HepG2 (cell line): ENCODE measurements at places on chromosomes 3 and 15.

DNA sequence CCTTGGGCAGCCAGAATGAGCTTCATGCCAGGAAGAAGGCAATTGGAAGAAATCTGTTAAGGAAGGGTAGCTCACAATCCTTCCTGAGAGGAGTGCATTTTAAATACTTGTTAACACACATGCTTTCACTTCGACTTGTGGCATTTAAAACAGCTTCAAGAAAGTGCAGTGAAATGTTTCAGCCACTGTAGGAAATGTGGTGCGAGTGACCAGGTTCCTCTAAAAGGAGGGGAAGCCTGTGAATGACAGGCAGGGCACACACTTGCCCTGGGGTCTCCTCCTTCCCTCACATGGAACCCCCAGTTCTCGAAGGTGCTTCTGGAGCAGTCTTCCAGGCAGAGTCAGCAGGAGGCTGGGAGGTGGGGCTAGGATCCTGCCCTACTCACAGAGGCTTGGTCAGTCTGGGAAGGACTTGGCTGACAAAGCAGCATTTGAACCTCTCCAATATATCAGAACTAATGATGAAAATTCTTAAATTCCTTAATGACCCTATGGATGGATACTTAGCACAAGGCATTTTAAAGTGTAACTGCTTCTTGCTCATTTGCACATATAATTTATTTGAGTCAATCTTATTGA, 358.6 kb downstream of the CHST2 start:
- no peak for DNase-seq

DNA sequence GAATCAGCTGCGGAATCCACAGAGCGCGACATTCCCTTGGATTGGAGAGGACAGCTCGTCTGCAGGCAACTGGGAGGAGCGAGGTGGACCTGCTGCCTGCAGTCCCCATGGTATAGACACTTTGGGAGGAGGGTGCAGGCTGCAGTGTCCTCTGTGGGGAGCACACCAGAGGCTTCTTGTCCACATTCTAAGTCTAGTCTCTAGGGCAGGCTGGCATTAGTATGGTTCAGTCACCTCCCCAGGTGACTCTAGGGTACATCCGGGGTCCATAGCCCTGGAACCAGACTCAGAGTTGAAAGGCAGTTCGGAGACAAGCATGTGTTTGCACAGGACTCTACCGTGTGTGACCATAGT, 118.2 kb downstream of the GABRG3 start:
- no peak for DNase-seq

- DNase-seq = no peak
These were observed 31.6 kb downstream of the KLHL25 start for GRCh38 chr15:85763157-85763556.

- DNase-seq = peak; percentile 99
These were observed 19.5 kb downstream of the LRIG1 start for GRCh38 chr3:66481071-66482017.

GRCh38 chr3:37680401-37680800, 181.3 kb upstream of the CTDSPL start:
- DNase-seq = no peak

- DNase-seq = no peak
These were observed 551.5 kb downstream of the FOXP1 start for GRCh38 chr3:71031914-71032521.

DNA sequence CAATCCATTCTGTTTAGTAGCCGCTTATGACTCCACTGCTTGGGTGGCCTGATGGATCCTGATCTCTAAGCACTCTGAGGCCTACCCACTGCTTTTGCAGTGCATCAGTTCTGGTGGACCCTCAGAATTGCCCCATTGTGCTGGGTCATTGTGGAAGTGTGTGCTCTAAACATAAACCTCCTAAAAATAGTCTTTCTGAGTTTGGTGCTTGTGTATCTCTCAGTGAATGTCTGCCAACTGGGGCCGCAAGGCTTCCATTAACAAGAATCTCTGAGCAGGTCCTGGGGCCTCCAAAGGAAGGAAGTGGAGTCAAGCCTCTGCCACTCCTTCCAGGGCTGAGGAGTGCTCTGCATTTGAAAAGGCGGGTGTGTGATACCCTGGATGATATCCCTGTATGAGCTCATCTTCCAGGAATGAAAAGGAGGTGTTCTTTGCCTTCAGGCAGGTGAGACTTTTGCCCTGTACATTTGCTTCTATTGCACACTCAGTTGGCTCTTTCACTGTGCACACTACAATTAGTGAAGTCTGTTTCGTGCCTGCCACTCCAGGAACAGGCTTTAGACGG, 80.0 kb upstream of the CACNA2D3 start:
- DNase-seq = no peak

- no peak for DNase-seq
These were observed 163.4 kb upstream of the IQSEC1 start for GRCh38 chr3:13236557-13237173.

DNA sequence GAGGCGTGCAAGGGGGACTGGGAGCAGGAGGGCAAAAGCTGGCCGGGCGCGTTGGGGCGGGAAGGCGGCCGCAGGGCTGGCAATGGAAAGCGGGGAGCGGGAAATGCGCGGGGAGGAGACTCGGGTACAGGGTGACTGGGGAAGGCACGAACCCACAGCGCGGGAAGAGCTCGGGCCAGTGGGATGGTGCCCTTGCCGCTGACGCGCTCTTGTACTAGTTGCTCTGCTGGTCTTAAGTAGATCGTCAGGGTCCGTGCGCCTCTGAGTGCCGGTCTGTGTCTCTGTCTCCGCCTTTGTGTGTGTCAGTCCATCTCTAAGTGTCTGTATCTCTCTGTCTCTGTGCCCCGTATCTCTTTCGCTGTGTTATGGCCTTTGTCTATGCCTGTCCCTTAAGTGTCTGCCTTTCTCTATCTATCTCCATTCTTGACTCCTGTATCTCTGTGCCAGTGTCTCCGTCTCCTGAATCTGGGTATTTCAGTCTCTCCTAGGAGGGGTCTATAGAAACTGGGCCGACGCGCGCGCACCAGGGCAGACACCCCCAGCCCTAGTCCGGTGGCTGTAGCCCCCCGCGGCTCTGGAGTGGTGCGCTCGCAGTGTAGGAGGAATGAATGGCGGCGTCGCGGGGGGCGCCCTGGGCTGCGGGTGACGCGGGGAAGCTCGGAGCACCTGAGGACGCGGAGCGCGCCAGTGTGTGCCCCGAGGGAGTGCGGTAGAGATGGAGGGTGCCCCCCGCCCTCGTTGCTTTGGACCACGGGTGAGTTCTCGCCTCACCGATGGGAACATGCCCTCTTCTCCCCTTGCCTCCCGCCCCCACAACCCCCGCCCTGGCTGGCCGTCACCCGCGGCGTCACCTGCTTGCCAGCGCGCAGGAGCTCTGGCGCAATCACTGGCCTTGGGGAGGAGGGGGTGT, 756 bp upstream of the CAMK2N2 start:
- DNase-seq = no peak

DNA sequence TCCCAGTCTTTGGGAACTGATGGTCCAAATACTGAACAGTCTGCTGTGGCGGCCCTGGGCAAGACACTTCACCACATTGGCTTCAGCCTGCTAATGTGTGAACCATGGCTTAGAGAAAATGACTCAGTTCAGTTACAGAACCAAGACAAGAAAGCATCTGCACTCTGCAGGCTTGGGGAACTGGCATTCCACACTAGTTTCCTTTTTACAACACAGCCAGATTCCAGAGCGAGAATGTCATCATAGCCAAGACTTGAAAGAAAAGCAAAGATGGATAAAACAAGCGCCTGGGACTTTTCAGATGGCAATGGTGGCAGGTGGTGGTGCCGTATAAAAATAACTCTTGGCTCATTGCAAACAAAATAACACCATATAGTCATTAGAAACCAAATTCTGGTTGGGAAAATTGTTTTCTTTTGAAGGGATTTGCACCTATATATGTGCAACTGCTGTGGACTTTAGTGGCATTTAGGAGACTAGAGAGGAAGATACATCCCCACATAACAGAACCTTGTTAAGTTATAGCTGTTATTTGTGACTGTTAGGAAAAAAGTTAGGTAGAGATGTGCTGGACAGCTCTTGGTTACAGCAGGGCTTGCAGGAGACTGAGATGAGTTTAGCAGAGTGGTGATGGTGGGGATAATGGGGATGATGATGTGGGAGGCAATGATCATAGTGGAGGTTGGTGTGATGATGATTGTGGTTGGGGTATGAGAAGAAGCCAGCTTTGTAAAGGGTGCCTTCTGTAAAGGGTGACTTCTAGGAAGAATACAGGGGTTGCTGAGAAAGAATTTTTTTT, 273.6 kb downstream of the THRB start:
- no peak for DNase-seq

- no peak for DNase-seq
These were observed 296.8 kb downstream of the WDR72 start for GRCh38 chr15:53462651-53463050.

DNA sequence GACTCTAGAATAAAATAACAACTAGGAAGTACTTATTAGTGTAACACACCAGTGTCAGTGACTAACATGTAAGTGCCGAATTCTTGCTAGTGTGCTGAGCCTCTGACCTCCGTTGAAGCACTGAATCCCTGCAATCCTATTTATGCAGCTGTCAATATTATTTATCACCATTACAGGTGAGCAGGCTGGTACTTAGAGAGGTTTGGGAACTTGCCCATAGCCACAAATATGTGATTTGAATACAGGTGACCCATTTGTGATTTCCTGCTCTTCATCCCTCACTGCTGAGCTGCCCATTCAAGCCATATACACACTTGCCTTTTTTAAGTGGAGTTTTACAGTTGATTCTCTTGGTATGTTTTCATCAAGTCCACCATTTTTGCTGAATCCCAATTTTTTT, 12.2 kb downstream of the EIF4E3 start:
- no peak for DNase-seq

DNA sequence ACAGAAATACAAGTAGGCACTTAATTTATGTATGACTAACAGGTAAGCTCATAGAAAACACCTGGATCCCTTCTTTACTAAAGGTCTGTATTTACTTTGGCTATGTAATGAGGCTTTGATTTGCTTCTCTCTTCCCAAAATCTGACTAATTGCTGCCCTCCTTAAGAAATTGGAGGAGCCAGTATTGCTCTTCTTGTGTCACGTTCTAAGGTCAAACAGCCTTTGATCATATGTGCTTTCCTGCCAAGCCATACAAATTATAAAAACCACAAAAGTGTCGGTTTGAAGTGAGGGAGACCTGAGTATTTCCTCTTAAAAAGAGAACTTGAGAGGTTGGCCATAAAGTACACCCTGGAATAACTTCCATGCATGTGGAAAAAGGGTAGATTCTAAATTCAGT, 112.1 kb upstream of the MB21D2 start:
- no peak for DNase-seq

- no peak for DNase-seq
These were observed 74.8 kb downstream of the STXBP5L start for GRCh38 chr3:120982608-120983320.

GRCh38 chr3:120683213-120683612, 1.2 kb upstream of the HGD start:
- DNase-seq = peak; percentile 19
